Kidney epithelial cell (primary cell): ENCODE measurements at places on chromosomes 4 and X.

- DNase-seq, result no peak
Observed at GRCh38 chr4:73687421-73687820, 52.9 kb upstream of the CXCL8 start.

- DNase-seq, result no peak
Observed at GRCh38 chrX:102558607-102559006, 40.7 kb upstream of the ARMCX5 start.

DNA sequence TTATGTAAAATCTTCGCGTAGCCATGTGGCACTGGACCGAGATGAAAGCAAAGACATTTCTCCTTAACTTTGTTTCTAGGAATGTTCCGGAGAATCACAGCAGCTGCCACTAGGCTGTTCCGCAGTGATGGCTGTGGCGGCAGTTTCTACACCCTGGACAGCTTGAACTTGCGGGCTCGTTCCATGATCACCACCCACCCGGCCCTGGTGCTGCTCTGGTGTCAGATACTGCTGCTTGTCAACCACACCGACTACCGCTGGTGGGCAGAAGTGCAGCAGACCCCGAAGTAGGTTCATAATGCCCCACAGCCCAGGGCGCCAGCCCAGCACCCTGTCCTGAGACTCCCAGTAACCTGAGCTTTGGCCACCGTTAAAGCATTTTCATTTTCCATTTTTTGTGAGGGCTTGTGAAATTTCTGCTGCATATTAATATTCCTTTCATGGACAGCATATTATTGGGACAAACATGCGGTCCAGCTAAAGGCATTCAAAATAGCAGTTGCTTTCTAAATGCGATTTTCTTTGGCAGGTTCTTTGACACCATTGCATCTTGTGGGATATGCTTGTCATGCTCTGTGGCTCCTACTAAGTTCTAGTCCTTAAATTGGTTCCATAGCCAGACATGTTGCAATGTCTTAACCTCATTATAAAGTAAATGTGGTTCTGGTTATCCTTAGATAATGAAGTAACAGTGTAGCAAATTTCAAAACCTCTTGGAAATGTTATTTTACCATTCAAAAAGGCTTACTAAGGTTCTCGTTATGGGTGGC is 49.1 kb upstream of the MSANTD1 start:
- DNase-seq, result no peak

DNA sequence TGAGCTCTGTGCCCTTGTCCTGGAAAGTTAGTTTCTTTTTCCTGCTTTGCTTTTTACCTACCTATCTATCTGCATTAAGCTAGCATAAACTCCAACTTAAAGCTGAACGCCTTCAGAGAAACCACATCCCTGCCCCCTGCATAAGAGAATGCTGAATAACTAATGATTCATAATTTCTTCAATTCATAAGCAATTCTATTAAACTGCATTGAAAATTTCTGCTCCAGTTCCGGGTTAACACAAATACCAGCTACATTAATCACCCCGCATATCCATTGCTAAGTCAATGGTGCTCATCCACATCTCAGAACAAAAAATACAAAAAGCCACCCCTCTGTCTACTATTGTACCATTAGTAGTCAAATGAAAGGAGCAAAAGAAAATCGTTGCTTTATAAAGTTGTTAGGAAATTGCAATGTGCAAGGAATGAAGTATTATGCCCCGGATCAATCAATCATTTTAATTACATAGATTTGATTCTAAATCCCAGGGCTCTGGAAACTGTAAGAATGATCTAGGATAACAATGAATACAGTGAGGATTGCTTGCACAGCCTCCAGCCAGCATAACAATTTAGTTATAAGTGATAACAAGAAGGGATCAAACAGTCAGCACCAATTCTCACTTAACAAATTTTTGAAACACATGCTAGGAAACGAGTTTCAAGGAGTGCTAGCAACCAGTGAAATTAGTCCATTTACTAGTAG is 106.8 kb downstream of the ELOVL6 start:
- peak; percentile 28 for DNase-seq

DNA sequence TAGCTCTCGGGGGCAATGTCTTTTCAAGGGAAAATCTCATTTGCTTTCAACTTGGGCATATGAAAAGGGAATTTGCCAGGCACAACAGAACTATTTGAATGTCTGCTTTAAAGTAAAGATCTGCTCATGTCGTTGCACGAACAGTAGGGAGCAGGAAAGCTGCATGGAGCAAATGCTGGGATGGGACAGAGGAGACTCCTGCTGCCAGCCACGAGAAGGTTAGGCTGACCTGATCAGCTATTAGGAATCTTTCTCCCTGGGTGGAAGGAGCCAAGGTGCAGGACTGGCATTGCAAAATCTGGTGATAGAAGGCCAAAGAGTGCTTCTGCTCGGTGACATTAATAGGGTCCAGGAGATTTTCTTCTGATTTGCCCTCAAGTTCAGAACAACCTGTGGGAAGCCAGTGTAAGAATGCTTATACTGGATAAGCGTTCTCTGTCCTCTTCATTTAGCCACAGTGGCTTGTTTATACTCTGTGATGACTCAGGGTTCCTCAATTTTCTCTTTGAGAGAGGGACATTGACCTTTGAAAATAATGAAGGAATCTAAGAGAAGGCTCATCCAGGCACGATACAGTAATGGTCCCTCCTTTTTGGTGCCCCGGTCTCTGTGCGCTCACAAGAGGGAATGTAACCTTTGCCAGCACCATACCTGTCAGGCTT is 22.9 kb downstream of the FHL1 start:
- DNase-seq, result no peak

- DNase-seq, result no peak
Observed at GRCh38 chr4:99640676-99641075, 17.0 kb downstream of the C4orf54 start.

DNA sequence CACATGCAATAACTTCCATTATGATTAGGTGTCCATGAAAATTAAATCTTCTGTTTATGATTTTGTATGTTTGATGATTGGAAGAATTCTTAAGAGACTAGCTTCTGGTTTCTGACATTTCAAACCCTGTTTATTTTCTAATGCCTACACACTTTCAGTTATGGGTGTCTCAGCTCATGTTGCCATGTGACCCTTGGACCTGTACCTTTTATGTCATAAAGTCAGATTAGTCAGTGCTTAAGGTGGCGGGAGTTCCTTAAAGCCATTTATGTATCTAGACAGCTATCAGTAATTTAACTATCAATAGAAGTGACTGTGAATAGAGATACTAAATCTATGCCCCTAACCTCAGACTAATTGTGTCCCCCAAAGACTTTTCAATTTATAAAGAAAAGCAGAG is 155.6 kb downstream of the GBA3 start:
- DNase-seq, result no peak

GRCh38 chr4:76060506-76060905 is 14.0 kb upstream of the ART3 start:
- no peak for DNase-seq

GRCh38 chrX:123847056-123847455 is 12.8 kb upstream of the XIAP start:
- DNase-seq, result no peak

DNA sequence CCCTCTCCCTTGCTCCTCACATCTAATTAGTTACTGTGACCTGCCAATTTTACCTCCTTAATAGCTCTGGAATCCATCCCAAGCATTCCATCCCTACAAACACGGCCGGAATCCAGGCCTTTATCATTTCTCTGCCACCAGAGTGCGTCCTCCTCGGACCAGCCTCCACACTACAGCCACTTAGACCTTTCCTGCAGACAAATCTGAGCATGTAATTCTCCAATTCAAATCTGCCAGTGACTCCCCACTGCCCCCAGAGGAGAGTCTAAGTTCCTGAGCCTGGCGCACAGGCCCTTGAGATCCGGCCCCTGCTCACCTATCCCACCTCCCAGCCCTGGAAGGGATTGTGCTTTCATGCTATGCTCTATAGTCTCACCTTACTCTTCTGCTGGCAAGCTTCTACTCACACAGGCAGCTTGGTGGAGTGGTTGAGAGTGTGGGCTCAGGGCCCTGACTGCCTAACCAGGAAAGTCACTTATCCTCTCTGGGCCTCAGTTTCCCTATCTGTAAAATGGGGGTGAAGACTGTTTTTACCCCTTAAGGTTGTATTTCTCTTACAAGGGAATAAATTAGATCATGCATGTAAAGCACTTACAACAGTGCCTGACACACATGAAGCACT is 31.2 kb downstream of the PJA1 start:
- no peak for DNase-seq

GRCh38 chr4:8922481-8922880 is 50.8 kb upstream of the HMX1 start:
- no peak for DNase-seq

DNA sequence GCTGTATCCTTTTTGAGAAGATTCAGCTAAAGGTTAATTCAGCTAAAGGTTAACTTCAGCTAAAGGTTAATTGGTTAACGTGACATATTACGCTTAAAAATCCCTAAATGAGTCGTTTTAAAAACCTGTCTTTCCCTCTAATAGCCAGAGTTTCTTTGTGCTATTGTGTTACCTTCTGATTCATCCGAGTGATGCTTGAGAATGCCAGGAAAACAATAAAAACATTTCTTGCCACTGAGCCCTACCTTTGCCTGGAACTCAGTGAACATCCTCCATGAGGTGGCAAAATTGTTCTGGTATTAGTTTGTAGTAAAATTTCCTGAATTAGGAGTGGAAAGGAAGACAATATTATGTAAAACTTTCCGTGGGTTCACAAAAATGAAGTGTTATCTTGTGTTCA is 13.7 kb upstream of the TMPRSS11E start:
- no peak for DNase-seq

GRCh38 chrX:137172317-137172948 is 138.6 kb upstream of the GPR101 start:
- no peak for DNase-seq

DNA sequence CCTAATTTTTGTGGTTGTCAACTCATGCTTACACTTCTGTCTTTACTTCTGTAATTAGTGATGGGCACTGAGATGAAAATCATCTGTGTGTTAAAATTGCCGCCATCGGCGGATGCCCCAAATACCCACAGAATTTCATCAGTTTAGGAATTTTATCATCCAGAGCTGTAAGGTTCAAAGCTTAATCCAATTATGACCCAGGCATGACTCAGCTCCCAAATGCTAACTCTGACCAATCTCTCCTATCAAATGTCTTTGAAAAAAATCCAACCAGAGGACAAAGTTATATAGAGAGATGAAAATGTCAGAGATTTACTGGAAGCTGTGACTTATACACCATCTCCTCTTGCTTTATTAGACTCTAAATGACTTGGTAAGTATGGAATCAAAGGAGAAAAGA is 1048.7 kb upstream of the PRKX start:
- no peak for DNase-seq

DNA sequence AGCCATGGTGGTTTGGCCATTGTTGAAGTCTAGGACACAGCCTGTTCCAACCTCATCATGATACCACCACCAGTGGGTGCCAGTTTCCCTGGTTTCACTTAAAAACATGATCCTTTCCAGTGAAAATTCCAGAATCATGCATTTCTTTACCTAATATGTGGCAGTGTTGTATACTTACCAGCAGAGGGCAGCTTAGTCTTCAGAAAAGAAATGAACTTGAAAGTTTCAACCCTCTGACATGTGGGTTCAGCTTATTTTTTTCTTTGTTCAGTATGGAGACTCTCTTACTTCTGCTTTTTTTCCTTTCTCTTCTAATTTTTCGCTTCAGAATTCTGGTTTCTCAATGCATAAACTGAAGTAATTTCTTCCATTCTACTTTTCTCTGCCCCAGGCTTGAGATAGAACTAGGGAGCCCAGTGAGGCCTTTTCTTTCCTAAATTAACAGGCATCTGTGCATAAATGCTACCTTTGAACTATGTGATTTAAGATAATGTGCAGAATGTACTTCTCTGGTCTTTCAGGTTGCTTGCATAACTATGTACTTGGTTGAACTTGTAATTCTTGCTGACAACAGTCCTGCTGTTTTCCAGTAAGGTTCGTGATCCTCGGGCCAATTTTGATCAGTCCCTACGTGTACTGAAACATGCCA is 10.7 kb downstream of the LIAS start:
- DNase-seq, result no peak

- no peak for DNase-seq
Observed at GRCh38 chrX:126338916-126339315, 172.8 kb upstream of the DCAF12L2 start.

GRCh38 chrX:9610771-9611392 is 146.0 kb downstream of the TBL1X start:
- DNase-seq, result no peak

DNA sequence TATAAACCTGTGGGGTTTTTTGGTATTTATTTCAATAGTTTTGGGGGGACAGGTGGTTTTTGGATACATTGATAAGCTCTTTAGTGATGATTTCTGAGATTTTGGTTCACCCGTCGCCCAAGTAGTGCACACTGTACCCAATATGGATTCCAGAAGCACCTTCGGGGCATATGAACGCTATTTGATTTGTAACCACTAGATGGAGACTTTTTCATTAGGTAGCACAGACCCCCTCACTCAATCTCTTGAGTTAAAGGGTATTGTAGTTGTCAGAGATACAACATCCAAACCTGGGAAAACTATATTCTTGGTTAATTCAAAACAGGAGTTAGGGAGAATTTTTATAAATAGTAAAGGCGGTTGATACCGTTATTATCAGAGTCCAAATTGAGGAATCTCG is 79.8 kb downstream of the SPANXN3 start:
- no peak for DNase-seq

- DNase-seq, result no peak
Observed at GRCh38 chr4:167715176-167715575, 377.2 kb upstream of the ANXA10 start.
